ENCODE measurements at places on chromosomes 11 and 22.

DNA sequence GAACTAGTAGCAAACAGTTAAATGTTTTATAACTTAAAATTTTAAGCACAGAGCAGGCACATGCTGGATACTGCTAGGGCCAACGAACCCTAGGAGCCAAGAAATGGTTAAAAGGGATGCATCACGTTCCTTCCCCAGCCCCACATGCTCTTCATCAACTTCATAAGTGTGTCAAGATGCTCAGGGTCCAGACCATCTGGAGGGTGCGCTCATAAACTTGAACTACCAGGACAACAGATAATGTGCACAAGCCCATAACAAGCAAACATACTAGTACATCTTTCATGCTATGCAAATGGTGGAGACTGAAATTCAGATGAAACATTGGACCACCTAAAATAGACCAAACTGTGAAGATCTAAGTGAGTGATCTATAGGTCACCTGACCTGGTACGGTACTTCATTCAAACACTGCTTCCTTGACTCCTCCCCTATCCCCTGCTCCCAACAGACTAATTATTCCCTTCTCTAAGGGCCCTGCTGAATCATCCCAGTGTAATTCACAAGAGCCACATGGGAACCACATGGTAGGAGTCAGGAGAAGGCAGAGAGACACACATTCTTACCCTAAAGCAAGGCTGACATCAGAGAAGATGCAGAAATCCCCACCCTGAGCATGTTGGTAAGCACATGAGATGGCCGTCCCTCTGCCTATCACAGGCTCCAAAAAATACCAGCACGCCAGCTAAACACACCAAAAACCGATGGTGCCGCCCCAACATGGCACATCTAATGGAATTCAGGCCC is 83.9 kb downstream of the ETS1 start:
- no peak for DNase-seq

DNA sequence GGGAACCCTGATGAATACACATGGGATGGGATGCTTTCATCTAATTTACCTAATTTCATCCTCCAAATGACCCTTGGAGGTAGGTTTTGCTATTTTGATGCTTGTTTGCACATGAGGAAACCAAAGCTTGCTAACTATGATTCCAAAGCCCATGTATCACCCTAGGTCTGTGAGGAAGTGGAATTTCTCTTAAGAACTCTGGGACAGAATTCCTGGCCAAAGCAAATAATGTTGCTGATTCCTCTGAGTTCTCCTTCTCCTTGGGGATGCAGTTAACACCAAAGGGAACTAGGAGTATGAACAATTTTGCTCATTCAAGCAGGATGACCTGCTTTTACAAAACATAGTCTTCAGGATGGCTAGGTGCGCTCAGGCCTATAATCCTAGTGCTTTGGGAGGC is 80.0 kb downstream of the KCNC1 start:
- no peak for DNase-seq

- no peak for DNase-seq
These were observed 101.3 kb upstream of the GAL start for GRCh38 chr11:68583041-68583446.

GRCh38 chr22:25749420-25750169 is 7.6 kb downstream of the MYO18B start:
- no peak for DNase-seq

DNA sequence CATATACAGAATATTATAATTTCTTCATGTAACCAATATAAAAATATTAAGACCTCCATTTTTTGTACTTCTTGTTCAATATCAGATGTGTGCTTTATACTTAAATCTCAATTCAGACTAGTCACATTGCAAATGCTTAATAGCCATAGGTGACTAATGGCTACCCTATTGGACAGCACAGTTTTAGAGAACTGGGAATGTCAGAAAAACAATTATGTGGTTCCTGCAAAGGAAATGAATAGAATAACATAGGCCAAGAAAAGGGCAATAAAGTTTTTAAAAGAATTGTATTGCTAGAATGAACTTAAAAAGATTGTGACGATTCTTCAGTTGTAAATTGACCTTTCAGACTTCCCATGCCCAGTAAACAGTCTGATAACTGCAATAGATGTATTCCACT is 843.0 kb downstream of the METTL15 start:
- DNase-seq = no peak

GRCh38 chr11:111417766-111418435 is 38.8 kb upstream of the POU2AF1 start:
- no peak for DNase-seq

- peak; percentile 23 for DNase-seq
These were observed 5.4 kb upstream of the TXN2 start for GRCh38 chr22:36486619-36487384.

GRCh38 chr11:1192741-1193325 is 30.0 kb upstream of the MUC5B start:
- no peak for DNase-seq

Data from NCI-H1694 (cell line).